Brain (organoid and tissue), 16 donors: ENCODE measurements at places on chromosomes 4 and X.

DNA sequence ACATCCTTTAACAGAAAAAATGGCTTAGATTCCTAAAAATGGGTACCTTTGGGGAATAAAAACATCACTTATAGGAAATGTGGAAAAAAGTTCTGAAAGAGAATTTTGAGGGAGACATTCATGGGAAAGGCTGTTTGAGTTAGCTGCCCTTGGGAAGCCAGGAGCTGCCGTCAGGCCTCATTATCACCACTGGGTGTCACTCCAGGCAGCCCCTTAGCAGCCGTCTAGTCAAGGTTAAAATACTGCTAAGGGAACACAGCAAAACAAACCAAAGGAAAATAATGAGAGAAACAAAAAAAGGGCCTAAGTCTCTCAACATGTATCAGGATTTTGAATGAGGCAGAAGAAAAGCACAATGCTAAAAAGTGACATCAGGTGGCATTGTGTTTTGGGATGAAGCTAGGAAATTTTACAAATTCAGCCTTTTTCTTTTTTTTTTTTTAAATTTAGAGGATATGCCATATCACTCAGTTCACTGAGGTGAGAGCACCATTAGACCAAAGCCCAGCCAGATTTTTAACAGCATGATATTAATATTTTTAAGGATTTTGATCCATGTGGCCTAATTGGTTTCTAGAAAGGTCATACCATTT is 235.3 kb downstream of the GPAT3 start:
- peak; percentile 82 for DNase-seq

GRCh38 chr4:9936129-9936644 is 85.1 kb downstream of the SLC2A9 start:
- DNase-seq = no peak

- DNase-seq = no peak
These were observed 28.6 kb downstream of the LUZP4 start for GRCh38 chrX:115318139-115318538.

GRCh38 chrX:38878641-38879340 is 77.5 kb downstream of the MID1IP1 start:
- DNase-seq = no peak

GRCh38 chr4:24408640-24409039 is 175.7 kb downstream of the DHX15 start:
- DNase-seq = no peak

DNA sequence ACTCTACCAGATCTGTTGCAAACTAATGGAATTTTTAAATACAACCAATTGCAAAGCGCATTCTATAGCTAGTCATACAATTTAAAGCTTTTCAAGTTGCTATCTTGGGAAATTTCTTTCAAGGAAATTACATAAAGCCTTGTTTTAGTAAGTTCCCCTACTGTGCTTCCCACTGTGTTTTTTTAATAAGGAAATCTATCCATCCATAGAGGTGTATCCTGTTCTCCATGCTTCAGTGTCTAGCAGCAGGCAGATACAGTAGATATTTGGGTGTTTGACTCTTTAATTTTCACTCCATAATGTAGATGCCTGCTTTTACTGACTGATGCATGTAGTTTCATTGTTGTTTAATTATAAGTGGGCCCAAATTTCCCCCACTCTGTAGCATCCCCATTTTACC is 171.6 kb upstream of the POU3F4 start:
- DNase-seq = no peak
